NCI-H1417 (cell line): ENCODE measurements at places on chromosomes 6 and 20.

DNA sequence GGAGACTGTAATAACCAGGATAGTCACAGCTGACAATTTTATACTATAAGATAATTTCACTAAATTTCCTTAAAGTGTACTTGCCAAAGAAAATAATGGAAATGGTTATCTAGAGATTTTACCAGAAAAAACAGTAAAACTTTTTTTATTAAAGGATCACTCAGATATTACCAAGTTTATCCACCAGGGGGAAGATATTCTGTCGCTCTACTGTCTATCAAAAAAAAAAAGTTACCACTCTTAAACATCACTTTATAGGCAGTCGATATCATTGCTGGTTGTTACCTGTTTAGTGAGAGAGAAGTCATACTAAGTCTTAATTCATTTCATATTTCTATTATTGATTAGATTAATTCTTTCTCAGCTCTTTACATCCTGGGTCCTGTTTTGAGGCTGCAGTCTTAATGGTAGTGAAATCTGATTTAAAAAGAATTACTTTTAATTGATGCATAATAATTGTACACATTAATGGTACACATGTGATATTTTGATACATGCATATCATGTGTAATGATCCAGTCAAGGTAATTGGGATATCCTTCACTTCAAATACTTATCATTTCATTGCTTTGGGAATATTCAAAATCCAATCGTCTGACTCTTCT, 18.9 kb downstream of the L3MBTL3 start:
- DNase-seq: no peak

- no peak for DNase-seq
Observed at GRCh38 chr6:145736661-145737144, 1.4 kb upstream of the EPM2A start.

GRCh38 chr20:4084096-4084495, 68.7 kb upstream of the RNF24 start:
- DNase-seq: no peak

DNA sequence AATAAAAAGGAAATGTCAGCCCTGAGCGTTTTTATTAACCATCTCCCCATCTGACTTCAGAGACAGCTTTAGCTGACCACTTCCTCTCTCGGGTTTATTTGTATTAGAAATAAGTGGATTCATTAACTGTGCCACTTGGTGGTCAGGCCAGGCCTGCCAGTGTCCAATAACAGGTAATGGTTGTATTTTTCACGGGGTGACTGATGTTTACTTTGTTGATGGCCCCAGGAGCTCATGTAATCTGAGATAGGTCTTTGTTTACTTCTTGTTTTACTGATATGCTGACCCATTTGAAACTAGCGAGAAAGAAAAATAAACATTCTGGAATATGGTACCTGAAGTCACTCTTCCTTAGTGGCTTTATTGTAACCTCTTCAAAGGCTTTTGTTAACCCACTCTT, 504.3 kb upstream of the SLC35B3 start:
- DNase-seq: peak; percentile 92

DNA sequence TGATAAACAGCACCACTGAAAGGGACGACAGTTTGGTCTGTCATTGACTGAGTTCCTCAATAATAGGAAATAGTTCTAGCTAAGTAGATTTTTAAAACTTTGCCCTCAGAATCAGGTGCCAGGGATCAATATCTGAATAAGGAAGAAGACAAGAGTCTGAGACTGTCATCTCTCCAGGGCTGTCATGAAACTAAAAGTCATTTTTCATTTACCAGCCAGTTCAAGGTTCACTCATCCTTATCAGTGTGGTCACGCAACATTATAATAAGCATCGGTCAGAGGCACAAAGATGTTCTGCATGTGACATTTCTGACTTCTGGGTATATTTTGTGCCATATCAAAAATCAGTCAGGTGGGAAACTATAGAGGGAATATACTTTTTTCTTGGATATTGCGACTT, 52.5 kb upstream of the E2F3 start:
- DNase-seq: no peak

DNA sequence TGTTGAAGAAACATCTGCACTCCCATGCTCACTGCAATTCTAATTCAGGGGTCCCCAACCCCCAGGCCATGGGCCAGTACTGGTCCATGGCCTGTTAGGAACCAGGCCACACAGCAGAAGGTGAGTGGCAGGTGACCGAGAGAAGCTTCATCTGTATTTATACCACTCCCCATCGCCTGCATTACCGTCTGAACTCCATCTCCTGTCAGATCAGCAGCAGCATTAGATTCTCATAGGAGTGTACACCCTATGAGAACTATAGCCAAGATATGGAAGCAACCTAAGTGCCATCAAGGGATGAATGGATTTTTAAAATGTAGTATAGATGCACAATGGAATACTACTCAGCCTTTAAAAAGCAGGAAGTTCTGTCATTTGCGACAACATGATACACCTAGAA, 53.2 kb downstream of the MBOAT1 start:
- DNase-seq: no peak

DNA sequence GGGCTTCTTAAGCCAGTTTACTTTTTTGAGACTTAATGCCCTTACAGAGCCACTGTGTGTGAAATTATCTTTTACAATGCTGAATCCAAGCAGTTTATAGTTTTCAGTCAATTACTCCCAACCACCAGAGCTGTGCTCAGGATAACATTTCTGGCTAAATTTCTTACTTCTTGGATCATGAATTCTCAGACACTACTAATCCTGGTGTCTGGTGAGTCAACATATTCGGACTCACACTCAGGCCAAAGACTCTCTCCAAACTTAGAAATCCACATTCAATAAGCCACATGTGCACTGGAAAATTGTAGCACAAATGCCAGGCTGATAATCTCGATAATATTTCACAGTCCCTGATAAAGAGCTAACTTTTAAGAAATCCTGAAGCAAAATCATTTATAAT, 49.0 kb downstream of the PTPRT start:
- DNase-seq: no peak

DNA sequence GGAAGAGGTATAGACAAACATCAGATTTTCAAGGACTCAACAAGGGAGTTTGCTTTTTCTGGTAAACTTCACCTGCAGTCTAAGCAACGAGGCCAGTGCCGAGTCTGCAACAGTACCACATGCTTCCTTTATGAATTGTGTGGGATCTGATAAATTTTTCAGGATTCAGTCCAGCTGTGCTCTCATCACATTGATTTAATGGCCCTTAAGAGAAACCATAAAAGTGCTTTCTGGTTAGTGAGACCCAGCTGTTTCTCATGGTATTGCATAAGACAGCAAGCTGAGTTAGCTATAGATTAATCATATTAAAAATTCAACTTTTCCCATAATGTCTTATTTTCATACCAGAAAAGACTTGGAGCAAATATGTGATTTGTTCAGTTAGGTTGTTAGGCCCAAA, 291.4 kb downstream of the CENPW start:
- no peak for DNase-seq

- peak; percentile 56 for DNase-seq
Observed at GRCh38 chr6:79076160-79076559, 1.9 kb downstream of the PHIP start.

DNA sequence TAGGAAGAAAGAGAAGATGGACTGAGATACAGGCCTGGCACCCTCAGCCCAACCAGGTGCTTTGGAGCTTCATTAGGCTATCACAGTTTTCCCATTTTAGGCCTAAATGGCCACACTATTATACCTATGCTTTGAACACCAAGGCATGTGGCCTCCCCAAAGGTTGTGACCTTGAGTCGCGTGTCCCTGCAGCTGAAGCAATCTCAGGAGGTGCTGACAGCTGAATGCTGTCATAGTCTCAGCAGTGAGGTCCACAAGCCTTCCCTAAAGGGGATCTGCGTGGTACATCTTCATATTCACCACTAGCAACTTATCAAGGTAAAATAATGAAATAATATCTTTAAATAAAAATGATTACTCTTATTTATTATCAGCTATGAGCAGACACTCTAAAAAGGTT, 707.9 kb upstream of the NRSN1 start:
- DNase-seq: no peak

- DNase-seq: no peak
Observed at GRCh38 chr6:145323646-145324045, 411.7 kb downstream of the EPM2A start.

- no peak for DNase-seq
Observed at GRCh38 chr6:148328876-148329555, 13.6 kb upstream of the SASH1 start.

DNA sequence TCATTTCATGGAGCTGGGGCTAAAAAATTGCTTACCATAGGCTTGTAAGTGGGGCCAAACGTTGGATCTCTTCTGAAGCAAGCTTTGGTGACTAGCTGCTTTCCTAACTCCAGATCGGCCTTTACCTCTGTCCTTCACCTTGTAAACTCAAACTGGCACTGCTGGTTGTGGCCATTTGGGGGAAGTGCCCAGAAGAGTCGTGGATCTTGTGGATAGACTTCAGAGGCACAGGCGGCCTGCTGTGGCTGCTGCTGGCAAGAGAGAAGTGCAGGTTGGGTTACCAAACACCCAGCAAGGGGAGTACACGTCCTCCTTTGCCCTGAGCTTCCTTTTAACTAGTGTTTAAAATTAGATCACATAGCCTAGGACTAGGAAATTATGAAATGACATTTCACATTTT, 36.8 kb upstream of the KLHL31 start:
- DNase-seq: no peak

DNA sequence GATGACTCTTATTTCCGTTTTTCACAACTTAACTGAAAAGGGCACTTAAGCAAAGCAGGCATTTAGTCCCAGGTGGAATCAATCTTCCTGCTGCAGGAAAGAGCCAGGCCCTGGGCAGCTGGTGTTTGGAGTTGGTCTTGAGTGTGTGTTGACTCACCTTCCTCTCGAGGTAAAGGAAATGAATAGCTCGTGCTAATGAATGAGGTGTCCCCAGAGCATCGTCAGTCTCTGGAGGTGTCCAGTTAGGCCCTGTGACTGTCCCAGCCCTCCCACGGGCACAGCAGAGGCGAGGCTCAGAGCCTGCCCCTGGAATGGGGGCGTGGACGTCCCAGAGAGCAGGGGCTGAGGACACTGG, 277.7 kb downstream of the NRN1 start:
- peak; percentile 86 for DNase-seq

- no peak for DNase-seq
Observed at GRCh38 chr6:7604003-7604402, 14.0 kb downstream of the SNRNP48 start.

GRCh38 chr20:32804817-32805216, 14.9 kb upstream of the MAPRE1 start:
- no peak for DNase-seq

DNA sequence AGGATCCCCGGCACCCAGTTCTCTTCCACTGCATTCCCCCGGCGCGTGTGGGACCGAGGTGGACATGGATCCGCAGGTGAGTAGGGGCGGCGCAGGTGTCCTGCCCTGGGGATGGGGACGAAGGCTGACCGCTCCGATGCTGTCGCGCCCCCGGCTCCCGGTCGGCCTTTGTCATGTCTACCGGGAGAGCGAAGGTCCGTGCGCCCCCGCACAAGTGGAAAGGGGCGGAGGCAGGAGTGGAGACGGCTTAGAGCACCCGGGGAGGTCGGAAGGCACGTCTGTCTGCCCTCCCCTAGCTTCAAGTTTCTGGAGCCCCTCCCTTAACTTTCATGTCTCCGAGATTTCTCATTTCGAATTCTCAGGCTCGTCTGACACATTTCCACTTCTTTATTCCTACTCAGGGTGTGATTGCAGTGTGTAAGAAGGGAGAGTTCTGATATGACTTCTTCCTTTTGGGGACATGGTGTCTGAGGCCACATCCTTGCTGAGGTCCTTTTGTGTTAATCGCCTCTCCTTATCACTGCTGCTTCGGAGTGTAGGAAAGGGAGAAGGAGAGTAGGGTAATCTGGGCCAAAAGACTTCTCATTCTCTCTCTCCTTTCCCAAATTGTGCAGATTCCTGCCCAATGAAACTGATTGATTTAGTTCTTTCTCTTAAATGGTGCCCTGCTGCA, 435 bp downstream of the KIFC1 start:
- no peak for DNase-seq

DNA sequence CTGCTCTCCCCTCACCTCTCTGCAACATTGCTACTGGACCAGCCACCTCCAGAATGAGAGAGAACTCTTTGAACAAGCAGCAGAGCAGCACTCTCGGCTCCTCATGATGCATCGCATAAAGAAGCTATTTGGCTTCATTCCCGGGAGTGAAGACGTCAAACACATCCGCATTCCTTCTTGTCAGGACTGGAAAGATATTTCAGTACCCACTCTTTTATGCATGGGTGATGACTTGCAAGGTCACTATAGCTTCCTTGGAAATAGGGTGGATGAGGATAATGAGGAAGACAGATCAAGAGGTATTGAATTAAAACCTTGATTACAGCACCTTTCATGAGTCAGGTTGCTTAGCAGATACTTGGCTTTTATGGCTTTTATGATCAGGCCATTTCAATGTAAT, 4.3 kb downstream of the CALHM4 start:
- DNase-seq: no peak

- no peak for DNase-seq
Observed at GRCh38 chr20:24584538-24585356, 115.3 kb downstream of the SYNDIG1 start.

GRCh38 chr6:52306972-52307870, 22.7 kb upstream of the MCM3 start:
- DNase-seq: no peak

DNA sequence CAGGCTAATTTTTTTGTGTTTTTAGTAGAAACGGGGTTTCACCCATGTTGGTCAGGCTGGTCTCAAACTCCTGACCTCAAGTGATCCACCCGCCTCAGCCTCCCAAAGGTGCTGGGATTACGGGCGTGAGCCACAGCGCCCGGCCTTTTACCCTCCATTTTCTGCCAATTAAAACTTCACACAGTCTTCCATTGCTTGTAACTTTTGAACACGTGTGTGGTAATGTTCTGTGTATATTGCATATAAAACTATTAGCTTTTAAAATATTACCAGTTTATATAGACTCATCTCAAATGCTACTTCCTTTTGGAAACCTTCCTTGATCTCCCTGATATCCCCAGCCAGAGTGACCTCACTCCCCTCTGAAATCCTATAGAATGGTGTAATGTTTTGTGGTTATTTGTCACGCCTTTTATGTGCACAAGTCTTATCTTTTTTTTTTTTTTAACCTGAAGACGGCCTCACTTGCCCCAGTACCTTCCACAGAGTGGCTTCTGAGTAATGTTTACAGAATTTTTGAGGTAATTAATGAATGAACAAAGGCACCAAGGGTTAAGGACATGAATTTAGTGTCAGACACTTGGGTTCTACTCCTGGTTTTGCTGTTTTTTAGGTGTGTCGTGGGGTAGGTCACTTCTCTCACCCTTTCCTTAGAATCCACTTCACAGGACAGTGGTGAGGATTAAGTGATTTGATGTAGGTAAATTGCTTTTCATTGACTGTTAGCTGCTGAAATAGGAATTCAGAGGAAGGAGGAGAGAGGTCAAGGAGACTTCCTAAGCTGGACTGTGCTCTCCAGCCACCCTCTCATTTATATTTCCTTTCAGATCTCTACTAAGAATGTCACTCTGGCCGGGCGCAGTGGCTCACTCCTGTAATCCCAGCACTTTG, 11.2 kb upstream of the MMP24 start:
- no peak for DNase-seq

DNA sequence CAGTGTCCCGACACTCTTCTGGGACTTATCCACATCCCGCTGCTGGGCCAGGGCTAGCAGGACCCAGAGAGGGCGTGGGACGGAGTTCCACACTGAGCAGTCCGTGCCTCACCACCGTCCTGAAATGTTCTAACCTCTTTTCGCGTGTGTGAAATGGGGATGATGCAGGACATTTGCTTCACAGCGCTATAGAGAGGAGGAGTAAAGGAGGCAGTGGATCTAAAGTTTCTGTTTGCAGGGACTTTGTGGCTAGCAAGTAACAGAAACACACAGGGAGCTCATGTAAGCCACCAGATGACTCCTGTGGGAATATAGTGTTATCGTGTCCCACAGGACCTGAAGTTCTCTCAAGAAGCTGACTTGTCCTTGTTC, 634 bp downstream of the ITPA start:
- DNase-seq: no peak

GRCh38 chr6:108720827-108721226, 127.4 kb upstream of the ARMC2 start:
- no peak for DNase-seq
